IPS DF 6.9 (cell line): ENCODE measurements at places on chromosomes 11 and 22.

- DNase-seq, result no peak
These were observed 32.2 kb downstream of the PARVA start for GRCh38 chr11:12409621-12410005.

DNA sequence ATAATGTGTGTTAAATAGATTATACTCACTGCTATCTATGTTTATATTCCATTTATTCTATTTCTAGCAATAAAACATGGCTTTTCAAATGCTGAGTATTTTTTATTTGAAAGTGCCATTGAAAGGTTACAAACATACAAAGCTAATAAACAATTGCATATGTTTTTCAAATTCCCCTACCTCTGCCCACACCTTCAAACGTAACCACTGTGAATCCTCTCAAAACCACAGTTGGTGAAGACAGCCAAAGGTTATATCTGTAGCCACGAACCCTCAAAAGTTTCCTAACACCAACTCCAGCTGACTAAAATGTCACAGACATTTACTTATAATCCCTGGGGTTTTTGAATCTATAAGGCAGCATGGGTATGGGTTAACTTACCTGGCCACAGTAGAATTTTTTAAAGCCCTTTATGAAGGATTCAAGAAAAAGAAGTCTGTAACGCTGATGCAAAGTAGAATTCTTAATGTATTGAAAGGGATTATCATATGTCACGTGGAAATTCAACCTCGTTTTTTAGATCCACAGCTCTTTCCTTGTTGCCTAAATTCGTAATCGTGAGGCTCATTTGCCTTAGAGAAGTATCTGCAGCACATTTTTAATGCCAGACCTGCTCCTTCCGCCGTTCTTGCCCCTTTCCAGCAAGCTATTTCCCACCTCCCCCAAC, 122.5 kb upstream of the ZC3H12C start:
- DNase-seq, result no peak

DNA sequence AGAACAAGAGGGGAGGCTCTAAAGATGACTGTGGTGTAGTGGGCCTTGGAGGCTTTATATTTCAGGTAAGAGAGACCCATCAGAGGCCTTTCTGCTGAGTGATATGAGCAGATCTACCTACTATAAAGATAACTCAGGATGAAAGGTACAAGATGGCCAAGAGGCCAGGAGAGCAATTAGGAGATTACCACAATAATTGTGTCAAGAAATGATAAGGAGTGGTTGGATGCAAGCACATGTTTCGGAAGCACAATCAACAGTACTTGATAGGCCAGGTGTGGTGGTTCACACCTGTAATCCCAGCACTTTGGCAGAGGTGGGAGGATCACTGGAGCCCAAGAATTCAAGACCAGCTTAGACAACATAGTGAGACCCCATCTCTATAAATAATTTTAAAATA, 43.8 kb downstream of the SIK3 start:
- DNase-seq, result no peak

- no peak for DNase-seq
These were observed 2.3 kb downstream of the DEPDC7 start for GRCh38 chr11:33017965-33018364.

DNA sequence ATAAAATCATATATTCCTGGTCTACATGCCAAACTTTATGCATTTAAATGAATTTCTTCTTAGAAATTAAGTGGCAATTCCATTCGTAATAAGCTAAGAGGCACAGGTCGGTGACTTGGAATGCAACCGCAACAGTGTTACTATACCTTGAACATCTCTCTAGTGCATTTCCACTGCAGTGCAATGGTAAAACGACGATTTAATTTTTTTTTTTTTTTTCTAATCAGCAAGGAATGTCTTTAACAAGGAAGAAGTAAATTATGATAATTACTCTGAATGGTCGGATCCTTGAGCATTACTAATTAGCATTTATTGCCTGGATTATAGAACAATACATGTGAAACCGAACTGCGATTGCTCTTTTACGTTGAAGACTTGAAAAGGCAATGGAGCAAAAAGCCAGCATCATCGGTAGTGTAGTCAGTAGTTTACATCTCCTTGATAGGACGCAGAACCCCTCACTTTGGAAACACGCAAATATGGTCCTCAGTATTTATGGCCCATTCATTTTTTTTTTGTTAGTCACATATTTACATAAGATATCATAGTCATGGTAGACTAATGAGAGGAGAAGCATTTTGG, 20.2 kb downstream of the BLID start:
- DNase-seq, result no peak

- DNase-seq, result no peak
These were observed 71.7 kb upstream of the EIF3M start for GRCh38 chr11:32511926-32512325.
